ENCODE measurements at places on chromosomes 5 and 9. TPM values are rescaled to one million over a fixed set of nuclear protein-coding genes. Genes with fewer than 3 reads are reported as not detected.

The ANKRD20A1 gene
- not detected for total RNA-seq

The PCDHGA2 gene
- total RNA-seq: 3.5 TPM

The ACSL6 gene
- total RNA-seq: under 0.01 TPM

The DIPK1B gene
- total RNA-seq: 0.30 TPM

The OTP gene
- total RNA-seq: not detected

The SLCO6A1 gene
- not detected for total RNA-seq

The NR6A1 gene
- total RNA-seq: under 0.01 TPM

The GNA14 gene
- not detected for total RNA-seq

The NDUFS6 gene
- 26.4 TPM for total RNA-seq

The FBLL1 gene
- total RNA-seq: 1.1 TPM

The RELL2 gene
- total RNA-seq: 3.9 TPM

The SLC1A1 gene
- 18.7 TPM for total RNA-seq

The SREK1IP1 gene
- total RNA-seq: 8.6 TPM

The CEMIP2 gene
- total RNA-seq: 120 TPM

The IL31RA gene
- 1.5 TPM for total RNA-seq

The NUTM2G gene
- not detected for total RNA-seq

The DIRAS2 gene
- 0.78 TPM for total RNA-seq

The PHF24 gene
- total RNA-seq: 0.30 TPM

The OR1Q1 gene
- not detected for total RNA-seq

The LHX3 gene
- total RNA-seq: not detected

The AGXT2 gene
- total RNA-seq: not detected

The MCC gene
- total RNA-seq: 95.9 TPM

The ZDHHC11B gene
- total RNA-seq: not detected

The TAF1L gene
- total RNA-seq: not detected

The NXNL2 gene
- 0.97 TPM for total RNA-seq

The EMB gene
- 5.0 TPM for total RNA-seq

The ADAMTS2 gene
- 113 TPM for total RNA-seq

The MEIKIN gene
- total RNA-seq: not detected

The ENTPD8 gene
- not detected for total RNA-seq

The TSSK1B gene
- 0.30 TPM for total RNA-seq

The PIGO gene
- 20.2 TPM for total RNA-seq
